ENCODE measurements at places on chromosomes 1 and 21.

DNA sequence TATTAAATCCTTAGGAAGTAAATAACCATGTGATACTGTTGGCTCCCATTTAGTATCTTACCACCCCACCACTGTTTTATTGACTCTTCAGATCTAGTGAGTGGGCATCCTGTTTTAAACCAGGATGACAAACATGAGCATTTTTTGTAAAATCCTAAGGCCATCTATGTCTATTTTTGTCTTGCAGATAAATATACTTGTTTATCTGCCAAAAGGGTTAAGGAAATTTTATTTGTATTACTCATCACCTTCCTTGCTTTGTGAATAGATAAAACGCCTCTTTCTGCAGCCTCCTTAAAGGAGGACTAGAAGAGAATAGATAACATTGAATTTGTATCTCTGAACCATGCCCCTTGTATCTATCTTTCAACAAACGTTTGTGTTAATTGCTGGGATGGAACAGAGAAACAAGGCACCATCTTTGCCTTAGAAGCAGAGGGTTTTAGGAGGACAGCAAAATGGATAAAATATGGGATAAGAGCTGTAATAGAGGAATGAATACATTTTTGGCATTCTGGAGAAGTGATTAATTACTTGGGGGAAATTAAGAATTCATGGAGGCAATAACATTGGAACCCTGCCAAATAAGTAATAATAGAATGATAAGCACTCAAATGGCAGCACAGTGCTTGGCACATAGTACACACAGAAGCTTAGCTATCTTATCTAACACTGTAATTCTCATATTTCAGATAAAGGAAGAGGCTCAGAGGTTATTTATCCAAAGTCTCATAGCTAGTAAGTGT is 14.7 kb downstream of the YTHDF2 start:
- DNase-seq: no peak

- peak; percentile 45 for DNase-seq
Observed at GRCh38 chr1:234478152-234478480, 863 bp downstream of the TARBP1 start.

DNA sequence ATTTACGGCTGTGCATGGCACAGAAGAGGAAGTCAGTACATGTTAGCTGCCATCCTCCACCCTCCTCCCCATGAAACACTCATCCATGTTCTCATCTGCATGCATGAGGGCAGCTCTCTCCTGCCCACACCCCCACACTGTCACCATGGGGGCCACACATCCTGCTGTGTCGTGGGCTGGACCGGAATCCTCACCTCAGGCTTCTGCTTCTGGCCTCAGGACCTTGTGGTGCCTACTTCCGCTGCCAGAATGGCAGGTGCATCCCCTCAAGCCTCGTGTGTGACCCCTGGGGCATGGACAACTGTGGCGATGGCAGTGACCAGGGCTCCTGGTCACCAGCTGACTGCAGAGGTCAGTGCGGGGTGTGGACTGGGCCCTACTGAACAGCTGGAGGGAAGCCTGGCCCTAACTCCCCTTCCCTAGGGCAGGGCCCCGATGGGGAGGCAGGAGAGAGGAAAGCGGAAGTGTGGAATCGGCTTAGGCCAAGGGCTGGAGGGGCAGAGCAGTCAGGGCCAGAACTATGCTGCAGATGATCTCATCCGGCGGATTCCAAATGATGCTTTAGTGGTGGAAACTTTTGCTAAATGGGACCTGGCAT is 3.8 kb downstream of the LDLRAD2 start:
- no peak for DNase-seq

- DNase-seq: no peak
Observed at GRCh38 chr21:22297575-22297974, 1299.4 kb downstream of the NCAM2 start.

DNA sequence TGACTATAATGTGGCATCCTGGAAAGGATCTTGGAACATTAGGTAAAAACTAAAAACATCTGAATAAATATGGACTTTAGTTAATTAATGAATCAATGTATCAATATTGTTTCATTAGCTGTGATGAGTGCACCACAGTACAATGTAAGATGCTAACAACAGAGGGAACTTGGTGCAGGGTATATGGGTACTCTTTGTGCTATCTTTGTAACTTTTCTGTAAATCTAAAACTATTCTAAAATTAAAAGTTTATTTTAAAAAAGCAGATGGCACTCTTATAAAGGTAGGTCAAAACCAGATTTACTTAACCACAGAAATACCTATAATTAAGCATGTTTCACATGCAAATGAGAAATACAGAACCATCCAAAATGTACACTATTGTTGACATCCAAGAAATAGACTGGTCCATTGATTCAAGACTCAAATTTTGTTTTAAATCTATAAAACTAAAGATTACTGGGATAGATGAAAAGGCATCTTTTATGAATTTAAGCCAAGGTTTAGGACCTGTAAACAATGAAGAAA is 38.4 kb downstream of the ACBD3 start:
- DNase-seq: no peak

GRCh38 chr1:234603221-234604204 is 6.5 kb downstream of the IRF2BP2 start:
- DNase-seq: no peak

GRCh38 chr1:18764362-18764761 is 95.1 kb downstream of the TAS1R2 start:
- no peak for DNase-seq

DNA sequence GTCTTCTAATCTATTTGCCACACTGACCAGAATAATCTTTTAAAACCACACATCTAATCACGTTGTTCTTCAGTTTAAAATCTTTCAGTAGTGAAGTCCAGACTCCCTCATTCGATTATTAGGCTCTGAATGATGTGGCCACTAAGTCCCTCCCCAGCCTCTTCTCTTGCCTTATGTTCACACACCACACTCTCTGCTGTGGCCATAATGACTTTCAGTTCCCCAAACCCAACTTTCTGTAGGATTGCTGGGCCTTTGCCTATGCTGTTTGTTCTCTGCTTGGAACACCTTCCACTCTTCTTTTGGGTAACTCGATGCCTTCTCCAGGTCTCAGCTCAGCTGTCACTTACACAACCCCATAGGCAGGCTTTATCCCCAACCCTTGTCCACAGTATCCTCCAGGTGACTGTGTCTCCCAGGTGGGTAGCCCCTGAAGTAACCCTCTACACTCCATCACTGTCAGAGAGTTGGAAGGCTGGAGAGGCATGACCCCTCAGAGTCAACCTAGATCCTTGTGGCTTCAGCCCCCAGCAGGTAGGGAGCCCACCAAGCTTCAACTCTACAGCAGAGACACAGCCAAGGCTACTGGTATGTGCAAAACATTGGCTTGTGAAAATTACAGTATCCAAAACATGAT is 8.4 kb upstream of the SLC37A1 start:
- DNase-seq: no peak

DNA sequence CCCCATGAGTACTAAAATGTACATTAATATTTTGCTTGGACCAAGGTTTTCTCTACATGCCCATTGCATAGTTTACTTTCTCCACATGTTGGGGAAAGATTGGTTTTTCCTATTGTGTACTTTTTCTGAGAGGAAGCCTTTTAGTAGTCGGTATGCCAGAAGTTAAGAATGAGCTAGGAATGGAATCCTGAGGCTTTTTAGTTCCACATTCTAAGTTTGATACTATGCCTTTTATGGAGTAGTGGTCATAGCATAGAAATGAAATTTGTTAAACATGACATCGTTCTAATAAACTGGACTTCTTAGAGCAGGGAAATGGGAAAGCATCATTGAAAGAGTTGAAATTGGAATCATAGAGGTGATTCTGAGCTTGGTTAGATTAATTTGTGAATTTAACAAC is 64.3 kb downstream of the BCL9 start:
- no peak for DNase-seq

GRCh38 chr1:212529211-212529741 is 79.3 kb upstream of the ATF3 start:
- DNase-seq: no peak

DNA sequence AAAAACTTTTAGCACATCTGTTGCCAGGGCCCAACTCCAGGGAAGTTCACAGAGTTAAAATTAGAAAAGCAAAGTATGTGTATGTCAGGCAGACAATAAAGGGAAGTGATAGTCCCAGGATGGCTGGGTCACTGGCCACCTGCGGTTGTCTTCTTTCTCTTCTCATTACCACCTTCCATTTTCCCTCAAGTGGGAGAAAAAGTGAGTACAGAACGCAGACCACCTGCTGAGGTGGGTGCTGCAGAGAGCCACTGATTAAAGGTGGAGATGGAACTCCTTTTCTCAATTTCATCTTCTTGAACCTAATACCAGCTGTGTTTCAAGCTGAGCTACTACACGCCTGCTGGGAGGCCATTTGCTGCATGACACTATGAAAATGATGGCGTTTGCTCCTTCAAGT is 88.8 kb upstream of the PDE4B start:
- DNase-seq: no peak

DNA sequence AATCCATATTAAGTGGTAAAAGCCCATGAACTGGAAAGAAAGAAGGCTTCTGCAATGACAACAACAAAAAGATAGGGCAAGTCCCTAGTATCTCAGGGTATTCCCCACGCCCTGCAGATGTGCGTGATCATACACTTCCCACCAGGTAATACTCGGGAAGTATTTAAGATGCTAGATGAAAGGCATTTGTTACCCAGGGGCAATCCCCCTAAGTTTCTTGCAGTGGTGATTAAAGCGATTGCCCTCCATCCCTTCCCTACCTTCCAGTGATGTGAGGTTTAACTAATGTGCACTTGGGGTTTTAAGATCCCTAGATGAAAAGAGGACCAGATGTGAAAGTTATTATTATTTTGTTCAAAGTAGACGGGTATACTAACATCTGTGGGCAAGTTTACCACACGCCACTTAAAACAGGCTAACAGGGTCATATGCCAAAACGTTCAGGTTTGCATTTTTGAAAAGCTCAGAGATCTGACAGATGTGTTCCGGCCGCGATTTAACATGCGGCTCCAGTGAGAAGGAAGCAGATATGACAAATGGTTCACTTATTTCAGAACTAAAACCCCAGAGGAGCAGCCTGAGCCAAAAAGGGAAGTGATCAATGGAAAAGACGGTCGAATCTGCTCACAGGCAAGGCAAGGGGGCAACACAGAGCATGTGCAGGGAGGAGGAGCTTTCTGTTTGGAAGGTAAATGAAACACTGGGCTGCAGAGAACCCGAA is 17.4 kb downstream of the TIAM1 start:
- DNase-seq: no peak

- no peak for DNase-seq
Observed at GRCh38 chr1:32508761-32509160, 30.5 kb upstream of the ZBTB8A start.

GRCh38 chr1:53388963-53389362 is 61.1 kb upstream of the LRP8 start:
- no peak for DNase-seq

- no peak for DNase-seq
Observed at GRCh38 chr1:195236991-195237889, 1371.0 kb downstream of the KCNT2 start.

DNA sequence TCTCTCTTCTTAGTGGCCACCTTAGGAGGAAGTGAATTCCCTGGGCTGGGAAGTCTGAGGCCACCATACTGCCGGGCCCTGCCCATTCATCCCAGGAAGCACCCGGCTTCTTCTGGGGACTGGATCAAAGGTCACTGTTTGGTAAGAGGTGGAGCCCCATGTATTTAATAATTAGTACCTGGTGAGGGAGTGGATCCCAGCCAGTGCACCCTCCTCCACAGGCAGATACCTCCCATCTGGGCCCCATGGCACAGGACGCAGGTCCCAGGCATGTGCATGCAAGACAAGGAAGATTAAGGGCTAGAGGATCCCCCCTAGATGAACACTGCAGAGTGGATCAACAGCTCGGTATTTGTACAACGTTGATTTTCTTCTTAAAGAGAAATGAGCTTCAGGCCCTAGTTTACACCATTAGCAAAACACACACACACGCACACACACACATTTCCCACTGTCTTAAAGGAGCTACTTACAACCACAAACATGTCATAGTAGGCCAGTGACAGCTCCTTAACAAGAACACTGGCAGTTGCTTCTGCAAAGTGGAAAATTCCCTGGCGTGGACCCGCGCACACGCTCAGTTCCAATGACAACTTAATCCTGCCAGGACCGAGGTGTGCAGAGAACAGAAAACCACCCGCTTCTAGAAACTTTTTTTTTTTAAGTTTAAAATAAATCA is 90.7 kb downstream of the MRPL37 start:
- DNase-seq: no peak

DNA sequence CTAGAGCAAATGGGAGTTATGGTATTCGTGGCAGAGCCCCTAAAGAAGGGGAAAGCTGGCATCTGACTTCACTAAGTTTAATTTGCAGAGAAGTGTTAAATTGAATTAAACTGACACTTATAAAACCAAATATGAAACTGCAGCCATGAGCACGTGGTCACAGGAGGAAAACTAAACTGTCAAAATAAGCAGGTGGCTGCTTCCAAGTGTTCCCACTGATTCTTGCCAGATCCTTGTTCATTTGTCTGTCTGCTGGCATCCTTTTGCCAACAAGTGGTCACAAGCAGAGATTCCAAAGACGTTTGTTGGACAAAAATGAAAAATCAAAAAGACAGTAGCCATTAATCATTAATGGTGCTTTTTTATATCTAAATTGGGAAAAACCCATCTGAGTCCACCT is 6.5 kb upstream of the CELA2B start:
- DNase-seq: no peak

DNA sequence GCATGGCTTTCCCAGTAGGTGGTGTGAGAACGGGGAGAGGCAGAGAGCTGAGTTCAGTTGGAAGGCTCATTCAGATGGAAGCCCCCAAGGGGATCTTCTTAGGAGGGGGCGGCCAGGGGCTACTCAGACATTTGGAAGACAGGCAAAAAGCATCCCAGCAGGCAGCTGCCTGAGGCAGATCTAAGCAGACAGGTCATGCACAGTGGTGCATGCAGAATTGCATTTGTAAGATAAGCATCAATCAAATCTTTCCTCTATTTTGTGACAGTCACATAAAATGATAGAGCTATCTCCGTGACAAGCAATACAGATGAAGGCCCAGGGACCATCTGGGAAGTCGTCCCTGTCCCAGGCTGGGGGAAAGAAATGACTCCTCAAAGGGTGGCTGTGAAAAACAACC is 3.8 kb downstream of the RAB3B start:
- no peak for DNase-seq

DNA sequence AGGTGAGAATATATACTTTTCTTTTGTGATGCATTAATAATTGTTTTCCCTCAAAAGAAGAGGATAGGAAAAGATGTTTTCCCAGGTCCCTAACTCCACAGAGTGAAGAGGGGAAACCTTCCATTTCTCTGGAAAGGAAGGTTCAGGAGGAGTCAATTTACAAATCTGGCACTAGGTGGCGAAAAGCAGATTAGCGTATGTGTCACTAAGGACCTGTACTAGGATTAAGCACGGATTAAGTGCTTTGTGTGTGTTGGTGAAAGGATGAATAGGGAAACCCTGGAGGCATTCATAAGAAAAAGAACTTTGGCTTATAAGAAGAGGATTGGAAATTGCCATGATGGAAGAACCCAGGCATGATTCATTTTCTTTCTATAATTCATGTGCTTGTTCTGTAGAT is 410.1 kb upstream of the PLXNA2 start:
- no peak for DNase-seq

Measured in stimulated activated CD8-positive, alpha-beta memory T cell treated with anti-CD3 and anti-CD28 coated beads, Interleukin-12 subunit alpha, Interleukin-12 subunit beta, amount 100 ng/mL, for 1 hour (primary cell).